CD4-positive, alpha-beta T cell treated with Interleukin-6 at 100 ng/mL for 8 hours (primary cell): ENCODE measurements at places on chromosomes 1 and 21.
A peak's percentile ranks its signal among the peaks of the same experiment; 100 is the strongest.

GRCh38 chr1:181497870-181498269 lies 14.6 kb downstream of the CACNA1E start:
- no peak for DNase-seq

DNA sequence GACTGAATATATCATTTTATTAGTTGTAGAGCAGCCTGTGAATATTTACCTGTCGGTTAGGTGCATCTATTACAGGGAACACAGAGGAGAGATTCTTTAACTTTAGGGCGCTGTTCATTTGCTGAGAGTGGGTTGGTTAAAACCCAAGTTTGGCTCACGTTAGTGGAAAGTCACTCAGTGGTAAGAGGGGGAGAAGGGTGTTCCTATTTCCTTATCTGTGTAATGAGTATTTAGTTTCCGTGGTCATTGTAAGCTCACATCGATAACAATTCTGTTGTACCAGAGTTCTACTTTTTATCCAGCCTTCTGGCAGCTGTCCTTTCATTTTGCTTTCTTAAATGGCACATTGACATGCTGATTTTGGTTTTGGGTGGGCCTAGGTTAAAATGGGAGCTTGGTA lies 773.2 kb upstream of the ADAMTS5 start:
- DNase-seq: no peak

DNA sequence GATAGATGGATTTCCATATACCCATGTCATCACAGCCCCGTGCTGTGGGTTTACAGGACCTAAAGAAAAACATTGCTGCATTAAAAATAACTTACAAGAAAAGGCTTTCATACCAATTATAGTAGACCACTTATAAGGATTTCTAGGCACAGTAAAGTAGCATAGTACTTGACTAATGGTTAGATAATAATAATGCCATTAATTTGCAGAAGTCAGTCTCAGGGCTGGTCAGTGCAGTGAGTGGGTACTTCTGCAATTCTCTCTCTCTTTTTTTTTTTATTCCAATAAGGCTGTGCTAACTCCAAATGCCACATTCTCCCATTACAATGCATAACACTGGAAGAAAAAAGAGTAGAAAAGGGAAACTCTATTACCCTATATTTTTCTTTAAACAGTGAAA lies 73.1 kb upstream of the TMPRSS15 start:
- DNase-seq: no peak

- no peak for DNase-seq
Observed at GRCh38 chr1:209607795-209608178, 24.3 kb downstream of the CAMK1G start.

DNA sequence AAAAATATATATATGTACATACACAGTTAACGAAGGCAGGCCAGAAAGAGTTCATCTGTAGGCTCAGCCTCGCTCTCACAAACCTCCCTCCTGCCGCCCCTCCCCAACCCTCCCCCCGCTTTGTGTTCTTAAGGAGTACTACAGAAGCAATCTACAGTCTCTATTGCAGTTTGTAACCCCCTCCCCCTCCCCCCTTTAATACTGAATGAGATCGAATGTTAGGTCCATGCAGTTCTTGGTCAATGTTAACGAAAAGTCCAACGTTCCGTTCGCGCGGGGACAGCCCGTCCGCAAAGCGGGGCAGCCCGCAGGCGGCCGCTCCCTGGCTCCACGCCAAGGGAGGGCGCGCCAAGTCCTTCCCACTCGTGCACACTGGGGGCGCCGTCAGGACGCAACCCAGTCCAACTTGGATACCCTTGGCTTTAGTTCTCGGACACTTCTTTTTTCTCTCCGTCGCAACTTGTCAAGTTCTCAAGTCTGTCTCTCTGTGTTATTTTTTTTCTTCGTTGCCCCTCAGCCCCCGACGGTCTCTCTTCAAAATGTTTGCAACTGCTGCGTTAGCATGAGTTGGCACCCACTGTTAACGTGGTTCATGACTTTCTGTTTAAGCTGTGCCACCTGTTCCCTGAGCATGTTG lies 2.2 kb downstream of the JUN start:
- peak; percentile 32 for DNase-seq

- DNase-seq: no peak
Observed at GRCh38 chr21:23507501-23507900, 2099.8 kb downstream of the MRPL39 start.

- no peak for DNase-seq
Observed at GRCh38 chr1:20760322-20760721, 26.8 kb downstream of the HP1BP3 start.
